ENCODE measurements at places on chromosomes 1 and 21.

- no peak for DNase-seq
Observed at GRCh38 chr1:248817065-248817464, 8.7 kb downstream of the SH3BP5L start.

GRCh38 chr1:233625510-233625981 lies 11.6 kb downstream of the KCNK1 start:
- no peak for DNase-seq

DNA sequence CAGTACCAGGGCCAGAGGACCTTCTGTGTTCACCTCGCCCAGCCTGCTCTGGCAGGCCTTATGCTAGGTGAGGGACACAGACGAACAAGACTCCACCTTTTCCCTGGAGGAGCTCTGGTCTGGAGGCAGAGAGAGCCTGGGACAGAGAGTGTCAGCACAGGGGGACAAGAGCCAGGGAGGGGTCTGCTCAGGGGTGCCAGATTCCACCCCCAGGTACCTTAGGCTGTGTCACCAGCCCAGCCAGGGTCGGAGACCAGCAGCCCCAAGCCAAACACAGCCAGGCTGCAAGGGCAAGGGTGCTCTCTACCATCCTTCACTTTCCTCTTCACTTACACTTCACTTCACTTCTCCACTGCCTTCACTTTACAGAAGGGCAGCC lies 4.3 kb upstream of the LRP8 start:
- DNase-seq = no peak

DNA sequence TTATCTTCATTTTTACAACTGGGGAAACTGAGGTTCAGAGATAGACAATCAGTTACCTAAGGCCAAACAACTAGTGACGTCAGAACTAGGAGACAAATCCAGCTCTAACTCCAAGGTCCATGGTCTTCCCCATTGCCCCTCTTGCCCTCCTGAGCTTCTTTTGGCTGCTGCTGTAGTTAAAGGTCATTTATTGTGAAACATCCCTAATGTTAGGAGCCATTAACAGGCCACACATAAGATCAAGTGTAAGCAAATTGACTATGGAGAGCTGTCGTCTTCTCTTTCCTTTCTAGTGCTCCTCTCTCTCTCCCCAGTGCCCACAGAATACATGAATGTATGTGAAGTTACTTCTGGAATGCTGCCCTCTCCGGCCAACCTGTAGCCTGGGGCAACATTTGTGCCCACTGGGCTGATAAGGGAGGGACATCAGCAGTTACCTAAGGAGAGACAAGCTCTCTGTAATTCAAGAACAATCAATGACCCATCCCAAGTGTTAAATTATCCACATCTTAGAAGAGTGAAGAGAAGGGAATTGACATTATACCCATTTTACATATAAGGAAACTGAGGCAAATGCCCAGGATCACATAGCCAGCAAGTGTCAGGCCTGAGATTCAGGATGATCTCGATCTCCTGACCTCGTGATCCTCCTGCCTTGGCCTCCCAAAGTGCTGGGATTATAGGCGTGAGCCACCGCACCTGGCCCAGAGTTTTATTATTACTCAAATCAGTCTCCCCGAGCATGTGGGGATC lies 40.1 kb downstream of the PTAFR start:
- DNase-seq = no peak

GRCh38 chr1:82391712-82392111 lies 591.0 kb downstream of the ADGRL2 start:
- no peak for DNase-seq

GRCh38 chr1:33683913-33684312 lies 180.0 kb upstream of the HMGB4 start:
- DNase-seq = no peak

DNA sequence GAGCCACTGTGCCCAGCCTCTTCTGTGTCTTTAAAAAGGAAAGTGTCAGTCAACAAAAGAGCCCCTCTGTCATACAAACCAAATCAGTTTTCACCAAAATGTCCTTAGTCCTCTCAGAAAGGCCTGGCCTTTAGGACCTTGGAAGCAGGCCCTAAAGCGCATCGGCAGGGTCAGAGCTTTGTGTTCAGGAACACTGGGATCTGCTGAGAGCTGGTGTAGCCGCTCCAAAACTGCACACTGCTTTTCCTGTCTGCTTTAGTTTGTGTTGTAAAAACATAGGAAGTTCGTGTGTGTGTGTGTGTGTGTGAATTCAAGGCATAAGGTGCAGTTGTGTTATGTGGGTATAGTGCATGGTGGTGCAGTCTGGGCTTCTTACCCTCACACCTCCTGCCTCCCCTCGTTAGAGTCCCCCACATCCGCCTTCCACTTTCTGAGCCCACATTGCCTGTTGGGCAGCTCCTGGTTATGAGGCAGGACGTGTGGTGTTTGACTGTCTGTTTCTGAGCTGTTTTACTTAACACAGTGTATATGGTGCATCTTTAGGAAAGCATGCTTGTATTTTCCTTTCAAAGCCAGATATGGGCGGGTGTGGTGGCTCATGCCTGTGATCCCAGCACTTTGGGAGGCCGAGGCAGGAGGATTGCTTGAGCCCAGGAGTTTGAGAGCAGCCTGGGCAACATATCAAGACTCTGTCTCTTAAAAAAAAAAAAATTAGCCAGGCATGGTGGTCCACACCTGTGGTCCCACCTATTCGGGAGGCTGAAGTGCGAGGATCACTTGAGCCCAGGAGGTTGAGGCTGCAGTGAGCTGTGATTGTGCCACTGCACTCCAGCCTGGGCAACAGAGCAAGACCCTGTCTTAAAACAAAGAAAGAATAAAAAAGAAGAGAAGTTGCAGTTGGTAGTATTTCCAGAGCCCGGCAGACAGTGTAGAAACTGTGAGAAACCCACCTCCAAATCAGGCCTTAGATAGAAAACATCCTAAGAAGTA lies 12.4 kb downstream of the IBA57 start:
- DNase-seq = no peak

DNA sequence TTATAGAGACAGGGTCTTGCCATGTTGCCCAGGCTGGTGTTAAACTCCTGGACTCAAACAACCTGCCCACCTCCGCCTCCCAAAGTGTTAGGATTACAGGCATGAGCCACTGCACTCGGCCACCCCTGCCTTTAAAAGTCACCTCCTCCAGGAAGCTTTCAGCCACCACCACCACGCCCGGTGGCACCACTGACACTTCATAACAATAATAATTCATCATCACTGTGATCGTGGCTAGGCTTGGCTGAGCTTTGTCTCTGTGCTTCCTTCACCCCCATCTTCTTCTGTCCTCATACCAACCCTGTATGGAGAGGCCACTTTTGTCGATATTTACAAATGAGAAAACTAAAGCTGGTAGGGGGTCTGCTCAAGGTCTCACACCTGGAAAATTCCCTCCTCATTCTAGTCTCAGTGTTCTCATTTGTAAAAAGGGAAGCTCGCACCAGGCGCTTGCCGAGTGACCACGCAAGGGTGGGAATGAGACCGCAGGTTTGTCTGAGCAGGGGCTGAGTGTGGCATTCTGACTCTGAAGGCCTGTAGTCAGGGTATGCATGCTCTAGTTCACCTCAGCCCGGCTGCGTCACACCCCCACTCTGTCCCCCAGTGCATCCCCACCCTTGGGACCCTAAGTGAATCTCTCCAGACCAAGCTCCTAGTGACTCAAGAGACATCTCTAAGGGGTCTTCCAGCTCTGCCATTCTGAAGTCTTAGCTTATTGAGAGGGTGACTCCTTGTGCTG lies 12.9 kb upstream of the EPHA2 start:
- no peak for DNase-seq

DNA sequence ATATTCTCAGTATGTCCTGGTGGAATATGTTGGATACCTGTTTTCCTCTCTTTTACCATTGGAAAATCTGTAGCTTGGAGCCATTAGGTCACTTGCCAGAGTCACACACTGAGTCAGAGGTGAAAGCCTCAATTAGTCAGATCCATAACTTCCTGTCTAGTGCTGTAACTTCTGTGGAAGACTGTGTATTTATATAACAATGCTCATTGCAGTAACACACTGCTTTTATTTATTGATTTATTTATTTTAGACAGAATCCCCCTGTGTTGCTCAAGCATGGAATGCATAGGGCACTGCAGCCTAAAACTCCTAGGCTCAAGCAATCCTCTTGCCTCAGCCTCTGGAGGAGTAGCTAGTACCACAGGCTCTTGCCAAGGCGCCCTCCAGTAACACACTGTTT lies 1.3 kb upstream of the DOCK7 start:
- DNase-seq = no peak

DNA sequence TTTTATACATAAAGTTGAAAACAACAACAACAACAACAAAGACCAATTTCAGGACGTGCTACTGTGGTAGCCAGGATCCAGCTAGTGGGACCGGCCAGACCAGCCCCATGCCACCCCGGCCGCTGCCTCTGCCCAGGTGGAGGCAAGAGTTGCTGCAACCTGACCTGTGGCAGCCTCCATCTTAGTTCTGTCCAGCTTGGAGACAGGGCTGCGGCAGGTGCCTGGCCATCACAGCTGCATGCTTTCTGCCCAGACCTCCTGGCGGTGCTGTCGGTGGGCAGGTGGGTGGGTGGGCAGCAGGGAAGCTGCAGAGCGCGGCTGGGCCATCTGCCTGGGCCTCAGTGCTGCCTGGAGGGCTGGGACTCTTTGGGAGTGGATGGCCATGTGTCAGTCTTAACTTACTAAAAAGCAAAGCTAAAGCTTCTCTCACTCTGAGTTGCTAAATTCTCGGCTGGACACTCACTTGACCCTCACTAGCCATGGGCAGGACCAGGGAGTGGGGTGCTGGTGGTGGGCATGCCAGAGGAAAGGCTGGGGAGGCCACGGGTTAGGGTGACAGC lies 38.6 kb downstream of the KIAA1614 start:
- no peak for DNase-seq

DNA sequence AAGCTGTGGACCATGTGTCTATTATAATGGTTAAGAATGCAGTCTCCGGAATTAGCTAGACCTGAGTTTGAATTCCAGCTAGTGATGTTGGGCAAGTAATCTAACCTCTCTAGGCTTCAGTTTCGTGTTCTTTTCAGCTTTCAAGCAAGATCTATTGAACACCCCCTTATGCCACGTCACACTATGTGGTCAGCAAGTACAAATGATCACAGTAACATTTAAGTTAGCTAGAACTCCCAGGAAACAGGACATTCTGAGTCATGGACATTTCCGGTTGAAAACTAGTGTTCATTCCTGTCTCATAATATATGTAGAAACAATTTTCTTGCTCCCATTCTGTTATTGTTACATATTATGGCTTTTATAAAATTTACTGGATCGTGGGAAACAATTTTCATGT lies 34.0 kb upstream of the NHLH2 start:
- DNase-seq = no peak

DNA sequence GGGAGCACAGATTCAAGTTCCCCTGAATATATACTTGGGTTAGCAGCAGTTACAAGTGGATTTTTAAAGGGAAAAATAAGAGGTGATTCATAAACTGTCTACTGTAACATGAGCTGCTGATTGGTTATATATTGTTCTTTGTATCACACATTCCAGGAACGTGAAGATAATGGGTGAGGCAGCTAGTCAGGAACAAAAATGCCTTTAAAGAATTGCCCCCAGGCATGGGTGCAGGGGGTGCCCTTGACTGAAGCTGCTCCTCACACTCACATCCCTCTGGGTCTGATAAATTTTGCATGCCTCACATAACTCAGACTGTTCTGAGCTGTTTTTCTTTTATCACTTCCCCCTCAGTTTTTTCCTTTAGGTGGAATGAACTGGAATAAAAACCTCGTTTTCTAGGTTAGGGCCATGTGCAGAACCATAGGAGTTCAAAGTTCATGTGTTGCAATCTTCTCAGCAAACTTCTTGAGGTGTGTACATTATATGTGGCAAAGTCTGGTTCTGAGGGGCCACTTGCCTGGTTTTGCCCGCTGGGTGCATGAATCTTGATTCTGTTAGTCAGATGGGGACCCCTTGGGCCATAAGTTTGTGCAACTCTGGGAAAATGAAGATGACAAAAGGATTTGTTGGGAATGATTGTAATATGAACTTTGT lies 21.1 kb downstream of the TBX19 start:
- DNase-seq = no peak

- DNase-seq = no peak
Observed at GRCh38 chr1:222896630-222897526, 82.0 kb downstream of the DISP1 start.

DNA sequence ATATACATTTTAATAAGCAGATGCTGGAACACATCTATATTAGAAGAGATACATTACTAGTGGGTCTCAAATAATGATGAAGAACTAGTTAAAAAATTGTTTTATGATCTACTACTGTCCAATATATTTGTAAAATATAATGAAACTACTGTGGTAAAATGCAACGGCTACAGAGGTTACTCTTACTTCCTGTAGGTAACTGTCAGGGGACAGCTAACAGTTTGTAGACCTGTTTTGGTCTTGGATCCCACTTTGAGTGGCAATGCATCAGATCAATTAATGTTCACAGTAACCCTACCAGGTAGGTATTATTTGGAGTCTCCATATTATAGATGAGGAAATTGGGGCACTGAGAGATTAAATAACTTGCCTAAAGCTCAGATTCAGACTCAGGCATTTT lies 26.7 kb upstream of the MYSM1 start:
- no peak for DNase-seq

GRCh38 chr1:95095833-95096217 lies 21.3 kb upstream of the TLCD4 start:
- no peak for DNase-seq

DNA sequence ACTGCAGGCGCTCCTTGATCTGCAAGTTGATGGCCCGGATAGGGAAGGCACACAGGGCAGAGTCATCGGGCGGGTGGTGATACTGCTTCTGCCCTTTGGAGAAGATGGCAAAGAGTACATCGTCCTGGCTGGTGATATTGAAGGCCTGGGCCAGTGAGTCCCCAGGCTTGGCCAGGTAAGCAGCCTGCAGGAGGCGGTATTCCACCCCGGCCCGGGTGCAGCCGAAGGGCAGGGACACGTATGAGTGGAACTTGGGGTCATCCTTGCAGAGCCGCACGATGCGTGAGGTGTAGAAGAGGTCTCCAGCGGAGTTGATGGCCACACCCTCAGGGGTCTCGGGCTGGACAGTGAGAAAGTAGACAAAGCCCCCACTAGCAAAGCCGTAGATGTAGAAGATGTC lies 27.4 kb downstream of the PLXNA2 start:
- DNase-seq = no peak
